ENCODE measurements at places on chromosomes 11 and 22.

DNA sequence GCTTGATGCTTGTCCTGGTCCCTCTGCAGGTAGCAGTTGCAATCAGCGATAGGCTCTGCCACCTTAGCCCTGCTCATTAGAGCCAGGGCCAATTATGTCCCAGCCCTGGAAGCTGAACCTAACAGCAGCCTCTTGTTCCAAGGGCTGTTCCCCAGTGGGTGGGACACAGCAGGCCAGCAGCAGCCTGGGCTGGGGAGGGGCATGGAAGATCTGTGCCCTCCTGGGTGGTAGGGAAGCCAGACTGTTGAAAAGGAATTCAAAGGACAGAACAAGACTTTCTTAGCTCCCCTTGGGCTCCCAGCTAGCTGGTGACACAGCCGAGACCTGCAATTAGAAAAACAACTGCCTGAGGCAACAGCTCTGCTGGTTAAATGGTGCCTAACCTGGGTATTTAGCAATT, 17.4 kb downstream of the DRD2 start:
- DNase-seq = no peak

GRCh38 chr22:42991010-42991651, 23.8 kb downstream of the PACSIN2 start:
- no peak for DNase-seq

DNA sequence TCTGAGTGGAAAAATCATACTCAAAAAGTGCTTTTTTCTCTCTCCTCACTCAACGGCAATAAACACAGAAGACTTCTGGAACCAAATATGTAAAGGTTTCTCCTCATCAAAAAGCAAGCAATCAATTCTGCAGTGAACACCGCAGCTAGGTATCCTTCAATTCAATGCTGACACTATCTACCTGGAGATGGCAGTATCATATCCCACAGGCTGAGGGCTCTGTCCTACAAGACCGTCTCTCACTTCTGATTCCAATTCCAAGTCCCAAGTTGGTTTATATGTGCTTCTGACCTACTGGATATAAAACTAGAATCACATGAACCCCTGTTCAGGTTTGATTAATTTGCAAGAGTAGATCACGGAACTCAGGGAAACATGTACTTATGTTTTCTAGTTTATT, 59.7 kb upstream of the LUZP2 start:
- no peak for DNase-seq

GRCh38 chr22:31579835-31580242, 82.2 kb downstream of the PISD start:
- DNase-seq = no peak

DNA sequence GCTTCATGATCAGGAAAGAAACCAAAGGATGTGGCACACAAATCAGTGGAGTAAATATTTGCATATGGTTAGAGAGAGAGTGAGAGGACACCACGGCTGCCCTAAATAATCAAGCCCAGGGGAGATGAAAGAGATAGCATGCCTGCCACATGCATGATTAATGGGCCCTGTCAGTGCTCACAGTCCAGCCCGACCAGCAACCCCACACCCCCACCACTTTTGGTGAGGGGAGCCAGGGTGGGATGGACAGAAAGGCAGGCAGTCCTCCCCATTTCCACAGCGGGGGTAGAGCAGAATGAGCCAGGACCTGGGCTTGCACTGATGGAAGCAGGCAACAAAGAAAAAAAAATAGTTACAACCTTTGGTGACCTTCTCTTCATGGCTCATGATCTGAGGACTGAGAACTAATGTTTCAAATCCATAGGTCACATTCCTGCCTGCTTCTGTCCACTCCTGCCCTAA, 545.0 kb downstream of the ETS1 start:
- no peak for DNase-seq

- no peak for DNase-seq
These were observed 3.2 kb upstream of the FJX1 start for GRCh38 chr11:35614939-35615569.

DNA sequence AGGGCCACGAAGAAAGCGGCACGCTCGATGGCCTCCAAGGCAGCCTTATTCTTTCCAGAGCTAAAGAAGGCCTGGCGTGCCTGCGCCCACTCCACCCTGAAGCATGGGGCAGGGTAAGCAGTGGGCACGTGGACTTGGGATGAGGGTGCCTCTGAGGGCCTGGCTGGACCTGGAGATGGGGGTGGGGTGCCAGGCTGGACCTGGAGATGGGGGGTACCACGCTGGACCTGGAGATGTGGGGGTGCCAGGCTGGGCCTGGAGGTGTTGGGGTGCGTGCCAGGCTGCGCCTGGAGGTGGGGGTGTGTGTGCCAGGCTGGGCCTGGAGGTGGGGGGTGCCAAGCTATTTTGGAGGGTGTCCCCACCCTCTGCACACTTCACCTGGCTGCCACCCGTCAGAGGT, 5.3 kb downstream of the CPT1B start:
- no peak for DNase-seq

GRCh38 chr11:118660681-118661424, 18.6 kb downstream of the TREH start:
- DNase-seq = no peak

DNA sequence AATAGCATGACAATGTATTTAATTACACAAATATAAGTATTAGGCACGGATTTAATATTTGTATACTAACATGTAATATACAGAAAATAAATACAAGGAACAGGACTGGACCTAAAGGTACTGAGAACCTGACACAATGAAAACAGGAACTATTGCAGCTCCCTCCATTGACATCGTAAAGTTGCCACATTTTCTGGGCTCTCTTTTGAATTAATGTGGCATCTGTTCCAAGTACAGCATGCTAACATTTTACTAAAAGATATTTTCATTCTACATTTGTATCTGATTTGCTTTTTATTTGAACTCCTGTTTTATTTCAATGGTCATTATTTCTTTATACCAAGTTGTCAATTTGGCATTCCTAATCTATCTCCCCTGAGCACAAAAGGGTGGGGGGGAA, 15.3 kb downstream of the PHF21A start:
- DNase-seq = no peak

DNA sequence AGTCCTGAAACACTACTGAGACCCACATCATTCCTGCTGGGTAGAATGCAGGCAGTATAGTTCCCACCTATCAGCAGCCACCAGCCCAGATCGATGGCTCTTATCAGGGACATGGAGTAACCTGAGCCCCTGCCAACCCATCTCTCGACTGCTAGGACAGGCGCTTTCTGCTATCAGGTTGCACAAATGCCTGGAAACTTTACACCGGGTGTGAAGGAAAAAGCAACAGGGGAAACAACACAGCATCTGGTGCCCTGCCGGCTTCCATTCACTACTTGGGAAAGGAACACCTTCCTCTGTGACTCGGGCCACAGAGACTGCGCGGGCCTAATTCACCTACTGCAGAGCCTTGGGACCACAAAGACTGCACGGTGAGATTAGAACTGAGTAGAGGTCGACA, 18.5 kb downstream of the RBFOX2 start:
- no peak for DNase-seq

DNA sequence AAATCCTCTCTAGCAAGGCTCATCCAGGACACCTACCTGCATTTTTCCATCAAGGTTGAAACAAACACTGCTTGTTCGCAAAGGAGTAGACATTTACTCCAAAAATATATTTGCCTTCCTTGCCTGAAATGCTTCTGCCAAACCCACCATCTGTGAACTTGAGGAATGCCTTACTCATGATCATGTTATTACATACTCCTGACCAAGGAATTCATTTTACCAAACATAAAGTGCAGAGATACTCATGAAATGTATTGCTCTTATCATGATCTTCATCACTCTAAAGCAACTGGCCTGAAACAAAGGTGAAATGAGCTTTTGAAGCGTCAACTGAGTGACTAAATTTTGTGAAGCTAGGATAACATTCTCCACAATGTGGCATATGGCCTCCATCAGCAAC, 243.1 kb upstream of the CCDC179 start:
- no peak for DNase-seq

DNA sequence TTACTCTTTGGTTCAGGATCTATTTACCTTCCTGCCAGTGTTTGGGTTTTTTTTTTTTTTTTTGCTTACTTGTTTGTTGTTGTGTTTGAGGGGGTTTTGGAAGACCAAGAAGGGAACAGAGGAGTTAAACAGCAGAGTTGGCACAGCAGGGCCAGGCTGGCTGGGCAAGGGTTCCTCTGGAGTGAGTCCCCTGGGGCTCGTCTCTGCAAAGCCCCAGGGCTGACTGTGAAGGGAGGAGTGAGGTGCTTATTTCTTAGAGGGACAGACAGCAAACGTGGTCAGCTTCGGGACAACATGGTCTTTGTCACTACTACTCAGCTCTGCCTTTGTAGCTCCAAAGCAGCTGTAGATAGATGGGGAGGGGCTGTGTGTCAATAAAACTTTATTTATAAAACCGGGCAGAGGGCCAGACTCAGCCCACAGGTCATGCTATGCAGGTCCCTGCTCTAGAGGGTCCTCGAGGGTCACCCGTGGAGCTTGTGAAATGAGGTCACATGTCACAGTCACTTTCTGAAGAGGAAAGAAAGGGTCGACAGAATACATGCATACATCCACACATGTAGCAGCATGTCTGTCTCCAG, 1404.7 kb downstream of the BRD1 start:
- DNase-seq = no peak

DNA sequence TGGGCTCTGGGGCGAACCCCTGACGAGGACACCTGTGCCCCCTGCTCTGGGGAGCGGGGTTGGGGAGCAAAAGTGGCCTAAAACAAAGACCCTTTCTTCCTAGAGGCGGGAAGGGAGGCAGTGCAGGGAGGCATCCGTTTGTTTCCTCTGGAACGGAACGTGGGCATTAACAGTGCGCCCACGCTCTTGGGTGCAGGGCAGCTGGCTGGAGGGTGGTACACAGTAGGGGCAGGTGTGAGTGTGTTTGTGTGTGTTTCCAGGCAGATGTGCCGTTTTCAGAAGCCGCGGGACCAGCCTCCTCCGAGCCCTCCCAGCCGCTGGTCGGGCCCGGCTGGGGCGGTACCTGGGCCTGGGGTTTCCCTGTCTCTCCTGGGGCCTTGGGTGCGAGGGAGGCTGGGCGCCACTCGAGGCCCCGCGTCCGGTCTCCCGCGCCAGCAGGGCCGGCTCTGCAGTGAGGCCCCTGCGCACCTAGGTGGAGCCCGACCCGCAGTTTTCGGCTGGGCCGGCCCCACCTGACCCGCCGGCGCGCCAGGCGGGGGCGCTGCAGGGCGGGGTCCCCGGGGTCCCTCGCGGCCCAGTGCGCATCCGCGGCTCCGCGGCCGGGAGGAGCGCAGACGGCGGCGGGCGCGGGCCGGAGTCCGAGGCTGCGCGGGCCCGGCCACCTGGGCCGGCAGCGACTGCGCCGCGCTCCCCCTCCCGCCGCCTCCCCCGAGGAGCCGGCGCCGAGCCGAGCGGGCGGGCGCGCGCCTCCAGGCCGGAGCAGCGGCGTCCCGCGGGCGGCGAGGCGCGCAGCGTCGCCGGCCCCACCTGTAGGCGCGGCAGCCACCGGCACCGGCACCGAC, 1252.7 kb downstream of the BRD1 start:
- peak; percentile 87 for DNase-seq

DNA sequence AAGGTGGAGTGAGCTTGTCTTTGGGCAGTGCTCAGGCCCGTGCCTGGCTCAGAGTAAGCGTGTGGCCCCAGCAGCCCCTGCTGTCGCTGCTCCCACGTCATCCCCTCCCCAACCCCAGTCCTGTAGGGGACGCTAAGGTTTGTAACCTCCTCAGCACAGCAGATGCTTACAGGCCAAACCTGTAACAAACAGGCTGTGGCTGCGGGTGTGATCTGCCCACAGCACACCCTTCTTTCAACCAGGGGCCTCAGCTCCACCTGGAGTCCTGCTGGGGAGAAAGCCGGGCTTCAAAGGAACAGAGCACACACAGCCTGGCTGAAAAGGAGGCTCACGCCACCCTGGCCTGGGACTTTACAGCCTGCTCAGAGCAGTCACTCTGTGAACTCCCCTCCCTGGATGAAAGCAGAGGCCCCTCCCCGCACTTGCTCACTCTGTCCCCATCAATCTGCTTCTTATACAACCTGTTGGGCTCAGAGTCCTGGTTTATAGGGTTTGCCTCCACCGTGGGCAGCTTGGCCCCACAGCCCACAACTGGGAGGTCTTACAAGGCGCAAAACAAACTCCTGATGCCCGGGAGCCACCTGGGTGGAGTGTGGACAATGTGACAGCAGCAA, 54.3 kb downstream of the SCUBE1 start:
- no peak for DNase-seq

DNA sequence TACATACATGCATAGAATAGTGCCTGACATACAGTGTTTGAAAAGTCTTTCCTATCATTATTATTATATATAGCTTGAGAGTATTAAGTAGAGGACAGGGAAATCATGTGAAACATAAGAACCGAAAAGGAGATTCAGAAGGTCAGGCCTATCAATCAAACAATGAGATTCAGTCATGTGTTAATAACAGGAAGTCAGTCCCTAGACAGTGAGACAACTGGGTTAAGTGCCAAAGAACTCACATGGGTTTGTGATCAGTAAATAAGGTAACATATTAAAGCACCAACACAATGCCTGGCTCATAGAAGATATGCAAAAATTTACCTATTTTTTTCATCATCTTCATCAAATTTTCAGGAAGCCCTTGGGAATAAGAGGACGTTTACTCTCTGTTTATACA, 174.3 kb upstream of the FAT3 start:
- no peak for DNase-seq

- DNase-seq = no peak
These were observed 215.0 kb upstream of the E2F8 start for GRCh38 chr11:19455731-19456130.

DNA sequence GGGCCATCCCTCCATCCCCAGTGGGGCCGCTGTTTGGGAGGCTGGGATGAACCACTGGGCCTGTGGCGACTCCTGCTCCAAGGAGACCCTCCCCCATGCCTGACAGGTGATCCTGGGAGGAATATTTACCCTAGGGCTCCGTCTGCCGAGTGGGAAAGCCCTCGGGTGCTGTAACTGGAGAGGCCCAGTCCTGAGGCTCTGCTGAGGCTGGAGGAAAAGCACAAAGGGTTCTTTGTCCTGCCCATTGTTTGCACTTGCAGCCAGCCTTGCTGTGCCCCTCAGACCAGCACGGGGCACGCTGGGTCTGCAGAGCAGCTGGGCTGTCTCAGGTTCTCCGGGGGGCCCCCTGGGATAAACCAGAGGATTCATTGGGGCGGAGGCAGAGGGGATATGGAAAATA, 321.1 kb downstream of the MN1 start:
- no peak for DNase-seq

GRCh38 chr22:19942157-19943081, 801 bp upstream of the TXNRD2 start:
- no peak for DNase-seq

DNA sequence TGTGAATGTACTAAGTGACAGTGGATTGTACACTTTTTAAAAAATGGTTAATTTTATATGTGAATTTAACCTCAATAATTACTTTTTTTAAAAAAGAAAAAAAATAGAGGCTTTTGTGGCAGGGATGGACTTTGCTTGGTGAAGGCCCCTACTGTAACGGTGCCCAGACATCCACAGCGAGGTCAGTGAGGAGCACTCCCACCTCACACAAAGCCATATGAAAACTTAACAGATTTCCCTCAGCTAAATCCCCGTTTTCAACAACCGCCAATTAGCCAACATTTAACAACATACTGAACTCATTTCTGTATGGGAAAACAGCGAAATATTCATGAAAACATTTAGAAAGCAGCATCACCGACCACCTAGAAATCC, 642 bp upstream of the C11orf58 start:
- no peak for DNase-seq

Measured in frontal cortex (tissue), 4 donors.